Activated effector memory CD4-positive, alpha-beta T cell treated with Interleukin-2 at 50 U/mL for 16 hours (primary cell): ENCODE measurements at places on chromosomes 7 and 10.

- DNase-seq = no peak
Observed at GRCh38 chr10:23324351-23324750, 20.2 kb downstream of the C10orf67 start.

- no peak for DNase-seq
Observed at GRCh38 chr7:132656846-132657776, 80.8 kb upstream of the PLXNA4 start.

- no peak for DNase-seq
Observed at GRCh38 chr10:10591715-10592341, 425.8 kb upstream of the CELF2 start.

DNA sequence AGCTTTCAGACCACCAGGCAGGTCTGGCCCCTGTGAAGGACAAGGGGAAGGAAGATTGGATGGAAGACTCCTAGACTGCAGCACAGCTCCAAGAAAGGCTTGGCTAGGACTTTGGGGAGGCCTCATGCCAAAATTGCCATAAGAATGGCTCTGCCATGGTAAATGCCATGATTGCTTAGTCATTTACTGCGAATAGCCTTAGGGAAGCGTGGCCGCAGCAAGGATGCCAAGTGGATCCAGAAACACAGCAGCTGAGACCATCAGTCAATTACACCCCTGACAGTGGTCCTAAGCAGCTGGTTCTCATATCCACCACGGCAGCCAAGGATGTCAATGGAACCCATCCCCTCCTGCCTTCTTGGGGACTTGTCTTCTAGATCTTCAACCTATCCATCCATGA, 88.2 kb upstream of the AUTS2 start:
- DNase-seq = no peak

- no peak for DNase-seq
Observed at GRCh38 chr10:110784198-110784597, 87.5 kb upstream of the PDCD4 start.

- DNase-seq = no peak
Observed at GRCh38 chr10:29228562-29228961, 60.3 kb upstream of the LYZL1 start.

DNA sequence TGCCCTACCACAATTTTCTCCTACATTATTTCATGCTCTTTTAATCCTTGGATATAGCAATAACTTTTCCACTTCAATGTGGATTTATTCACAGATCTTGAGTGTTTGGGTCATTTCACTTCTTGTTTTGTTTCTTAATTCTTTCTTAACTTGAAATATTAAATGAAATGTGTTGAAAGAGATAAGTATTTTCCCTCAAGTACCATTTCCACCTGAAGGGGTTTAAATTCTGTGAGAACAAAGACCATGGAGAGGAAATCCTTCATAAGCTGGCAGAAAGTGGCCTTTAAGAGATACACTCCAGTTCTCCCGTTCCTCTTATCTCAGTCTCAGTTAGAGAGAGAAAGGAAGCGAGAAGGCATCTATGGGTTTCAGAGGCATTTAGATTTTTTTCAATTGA, 14.1 kb upstream of the DLD start:
- no peak for DNase-seq

GRCh38 chr7:134307320-134307719, 9.4 kb downstream of the SLC35B4 start:
- no peak for DNase-seq

DNA sequence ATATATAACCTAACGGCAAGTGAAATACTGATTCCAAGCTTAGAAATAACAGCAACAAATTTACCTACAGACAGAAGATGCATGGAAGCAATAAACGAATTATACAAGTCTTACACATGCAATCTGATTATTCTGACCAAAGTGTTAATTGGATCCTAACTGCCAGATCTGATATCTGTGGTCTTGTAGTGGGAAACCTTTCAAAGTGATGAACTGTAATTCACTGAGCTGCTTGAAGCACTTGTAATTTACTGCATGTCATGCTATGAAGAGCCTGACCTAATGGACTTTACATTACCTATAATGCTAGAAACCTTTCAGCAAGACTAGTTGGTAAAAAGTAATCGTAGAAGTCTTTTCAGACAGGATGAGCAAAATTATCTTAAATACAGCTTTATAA, 205.6 kb downstream of the FOXP2 start:
- no peak for DNase-seq

GRCh38 chr10:88254091-88254490, 329.0 kb downstream of the RNLS start:
- DNase-seq = no peak

DNA sequence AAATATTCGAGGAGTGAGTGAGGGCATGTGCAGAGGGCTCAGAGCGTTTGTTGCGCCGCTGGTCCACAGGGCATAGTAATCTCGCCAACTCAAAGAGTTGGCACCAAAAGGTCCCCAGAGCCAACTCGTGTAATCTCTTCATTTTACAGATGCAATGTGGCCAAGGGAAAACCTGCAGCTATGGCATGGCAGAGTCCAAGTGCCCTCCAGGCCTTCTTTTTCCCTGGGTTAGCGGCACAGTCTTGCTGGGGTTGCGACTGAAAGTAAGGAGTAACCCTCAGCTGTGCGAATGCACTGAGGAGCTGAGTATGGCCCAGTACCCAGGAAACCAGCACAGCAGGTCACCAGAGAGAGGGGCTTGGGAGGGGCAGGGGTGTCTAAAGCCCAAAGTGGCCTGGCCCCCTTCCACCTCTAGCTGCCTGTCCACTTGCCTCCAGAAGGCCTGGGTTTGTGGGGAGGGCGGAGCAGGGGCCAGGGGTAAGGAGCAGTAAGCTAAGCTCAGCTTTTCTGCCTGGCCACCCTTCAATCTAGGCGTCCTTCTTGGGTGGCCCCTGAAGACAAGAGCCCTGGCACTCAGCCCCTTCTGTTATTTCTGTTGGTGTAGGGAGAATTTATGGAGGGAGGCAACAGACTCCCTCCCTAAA, 3.3 kb upstream of the GAD2 start:
- no peak for DNase-seq

GRCh38 chr10:111079781-111080180, 3.0 kb downstream of the ADRA2A start:
- no peak for DNase-seq

- DNase-seq = no peak
Observed at GRCh38 chr10:83023662-83024061, 1115.6 kb upstream of the GHITM start.

- DNase-seq = no peak
Observed at GRCh38 chr7:154200241-154200640, 148.0 kb downstream of the DPP6 start.

GRCh38 chr7:115953592-115954255, 76.8 kb downstream of the TFEC start:
- no peak for DNase-seq

DNA sequence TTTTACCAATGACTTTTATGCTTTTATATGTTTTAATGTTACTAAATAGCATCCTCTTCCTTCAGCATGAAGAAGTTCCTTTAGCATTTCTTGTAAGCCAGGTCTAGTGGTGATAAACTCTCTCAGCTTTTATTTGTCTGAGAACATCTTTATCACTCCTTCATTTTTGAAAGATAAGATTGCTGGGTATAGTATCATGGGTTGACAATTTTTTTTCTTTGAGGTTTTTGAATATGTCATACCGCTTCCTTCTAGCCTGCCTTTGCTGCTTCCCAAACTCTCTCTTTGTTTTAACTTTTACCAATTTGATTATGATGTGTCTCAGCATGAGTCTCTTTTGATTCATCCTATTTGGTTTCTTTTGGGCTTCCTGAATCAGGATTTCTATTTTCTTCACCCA, 108.2 kb upstream of the KAT6B start:
- DNase-seq = no peak

GRCh38 chr10:69361303-69361614, 55.5 kb downstream of the TACR2 start:
- no peak for DNase-seq

DNA sequence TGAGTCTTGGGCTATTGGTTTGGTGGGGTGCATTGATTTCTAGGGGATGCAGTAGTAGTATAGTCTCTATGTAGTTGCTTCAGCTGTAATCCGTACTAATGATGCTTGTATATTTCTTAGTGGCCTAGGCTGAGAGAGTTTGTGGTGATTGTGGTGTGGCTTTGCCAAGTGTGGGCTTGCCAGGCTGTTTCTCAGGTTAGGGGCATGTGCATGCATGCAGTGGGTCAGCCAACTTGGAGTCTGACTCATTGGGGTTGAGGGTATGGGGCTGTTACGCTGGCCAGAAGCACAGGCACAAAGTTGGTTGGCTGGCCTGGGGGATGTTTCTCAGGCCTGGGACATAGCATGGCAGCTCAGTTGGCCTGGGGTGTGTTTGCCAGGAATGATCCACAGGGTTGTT, 25.7 kb upstream of the PLA2G12B start:
- no peak for DNase-seq

- no peak for DNase-seq
Observed at GRCh38 chr7:152202056-152202455, 176.6 kb downstream of the GALNT11 start.
